ENCODE measurements at places on chromosomes 4 and X.

GRCh38 chr4:78480286-78480685 is 71.3 kb upstream of the ANXA3 start:
- DNase-seq: no peak

- DNase-seq: no peak
These were observed 2.1 kb downstream of the PITX2 start for GRCh38 chr4:110620691-110621327.

DNA sequence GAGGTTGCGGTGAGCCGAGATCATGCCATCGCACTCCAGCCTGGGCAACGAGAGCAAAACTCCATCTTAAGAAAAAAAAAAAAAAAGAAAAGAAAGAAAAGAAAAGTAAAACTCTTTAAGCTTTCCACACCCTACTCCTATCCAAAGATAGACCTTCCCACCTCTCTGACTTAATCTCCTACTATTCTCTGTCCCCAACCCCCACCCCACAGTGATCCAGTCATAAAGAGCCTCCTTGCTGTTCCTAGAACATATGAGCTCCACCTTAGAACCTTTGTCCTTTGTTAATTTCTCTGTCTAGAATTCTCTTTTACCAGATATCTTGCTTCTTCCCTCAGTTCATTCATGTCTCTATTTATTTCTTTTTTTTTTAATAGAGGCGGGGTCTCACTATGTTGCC is 30.1 kb upstream of the MSN start:
- no peak for DNase-seq

- DNase-seq: no peak
These were observed 16.7 kb upstream of the S100P start for GRCh38 chr4:6676722-6677558.

DNA sequence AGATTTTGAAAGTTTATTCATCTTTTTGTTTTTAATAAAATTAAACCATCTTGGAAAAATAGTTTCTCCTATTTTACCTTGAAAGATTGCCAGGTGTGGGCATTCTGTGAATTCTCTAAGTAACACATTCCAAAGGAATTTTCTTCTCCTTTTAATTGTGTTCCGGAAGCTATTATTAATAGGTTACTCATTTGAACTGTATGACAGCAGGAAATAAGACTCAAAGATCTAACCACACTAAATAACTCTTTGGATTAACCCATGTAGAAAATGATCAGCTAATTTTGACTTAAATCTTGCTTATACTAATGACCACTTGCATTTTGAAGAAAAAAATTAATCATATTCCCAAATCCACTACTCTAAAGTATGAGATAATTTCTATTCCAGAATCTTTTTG is 17.6 kb upstream of the CCNI start:
- DNase-seq: no peak

- no peak for DNase-seq
These were observed 7.9 kb downstream of the OGT start for GRCh38 chrX:71540801-71541200.

GRCh38 chr4:48439988-48440387 is 43.2 kb upstream of the SLC10A4 start:
- peak; percentile 4 for DNase-seq

GRCh38 chr4:112214390-112215264 is 17.0 kb upstream of the AP1AR start:
- no peak for DNase-seq

- no peak for DNase-seq
These were observed 6.2 kb downstream of the CHIC2 start for GRCh38 chr4:54058171-54058570.

DNA sequence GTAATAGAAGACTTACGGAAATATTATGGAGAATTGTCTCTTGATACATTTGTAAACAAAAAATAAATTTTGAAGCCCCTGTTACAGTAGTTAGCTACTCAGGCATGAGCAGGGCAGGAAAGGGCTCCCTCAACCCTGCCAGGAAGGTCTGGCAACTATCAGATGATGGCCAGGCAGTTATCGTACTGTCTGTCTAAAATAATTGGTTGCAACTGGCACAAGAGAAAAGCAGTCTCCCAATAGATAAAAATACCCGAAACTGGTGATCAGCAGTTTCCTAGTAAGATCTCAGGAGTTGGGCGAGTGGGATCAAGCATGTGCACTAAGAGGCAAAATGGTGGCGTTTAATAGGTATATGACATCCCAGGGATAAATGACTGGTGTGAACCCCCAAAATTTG is 1336.3 kb downstream of the C4orf33 start:
- DNase-seq: no peak

DNA sequence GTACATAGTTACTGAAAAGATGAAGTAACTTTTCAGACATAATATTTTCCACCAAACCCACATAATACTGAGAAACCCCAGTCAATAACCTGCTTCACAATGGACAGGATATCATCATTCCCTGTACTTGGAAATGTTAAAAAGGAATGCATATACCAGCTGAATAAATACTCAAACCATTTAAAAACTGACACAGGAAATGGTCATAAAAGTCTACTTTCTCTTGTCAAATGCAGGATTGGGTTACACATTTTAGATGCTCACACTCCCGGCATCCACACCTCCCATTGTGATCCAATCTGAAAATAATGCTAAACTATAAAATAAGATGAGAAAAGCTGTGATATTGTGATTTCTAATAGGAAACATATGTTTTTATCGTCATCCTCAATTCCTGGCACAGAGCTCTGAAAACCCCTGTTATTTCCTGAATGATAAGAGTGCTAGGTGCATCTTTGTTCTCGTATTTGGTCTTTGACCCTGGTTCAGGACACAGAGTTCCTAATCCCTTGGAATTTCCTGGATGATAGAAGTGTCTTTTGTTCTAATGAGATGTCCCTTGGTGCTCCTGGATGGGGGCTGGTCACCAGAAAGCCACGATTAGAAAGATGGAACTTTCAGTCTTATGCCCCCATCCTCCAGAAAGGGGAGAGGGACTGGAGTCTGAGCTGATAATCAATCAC is 821.3 kb downstream of the TRIML1 start:
- DNase-seq: no peak
